ENCODE measurements at places on chromosomes 1 and 21. TPM values are rescaled to one million over a fixed set of nuclear protein-coding genes. Genes with fewer than 3 reads are reported as not detected.

DNA sequence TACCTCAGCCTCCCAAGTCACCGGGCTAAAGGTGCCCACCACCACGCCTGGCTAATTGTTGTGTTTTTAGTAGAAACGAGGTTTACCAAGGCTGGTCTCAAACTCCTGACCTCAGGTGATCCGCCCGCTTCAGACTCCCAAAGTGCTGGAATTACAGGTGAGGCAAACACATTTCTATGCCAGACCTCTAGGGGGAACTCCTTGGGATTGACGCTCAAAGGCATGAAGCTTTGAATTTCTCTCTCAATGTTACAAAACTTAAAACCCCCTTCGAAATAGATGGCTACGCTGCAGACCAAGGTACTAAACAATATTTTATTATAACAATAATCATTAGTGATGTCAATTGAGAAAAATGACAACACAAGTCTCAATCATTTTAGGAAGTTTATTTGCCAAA, 330.0 kb downstream of the SETD4 start:
- DNase-seq: no peak

DNA sequence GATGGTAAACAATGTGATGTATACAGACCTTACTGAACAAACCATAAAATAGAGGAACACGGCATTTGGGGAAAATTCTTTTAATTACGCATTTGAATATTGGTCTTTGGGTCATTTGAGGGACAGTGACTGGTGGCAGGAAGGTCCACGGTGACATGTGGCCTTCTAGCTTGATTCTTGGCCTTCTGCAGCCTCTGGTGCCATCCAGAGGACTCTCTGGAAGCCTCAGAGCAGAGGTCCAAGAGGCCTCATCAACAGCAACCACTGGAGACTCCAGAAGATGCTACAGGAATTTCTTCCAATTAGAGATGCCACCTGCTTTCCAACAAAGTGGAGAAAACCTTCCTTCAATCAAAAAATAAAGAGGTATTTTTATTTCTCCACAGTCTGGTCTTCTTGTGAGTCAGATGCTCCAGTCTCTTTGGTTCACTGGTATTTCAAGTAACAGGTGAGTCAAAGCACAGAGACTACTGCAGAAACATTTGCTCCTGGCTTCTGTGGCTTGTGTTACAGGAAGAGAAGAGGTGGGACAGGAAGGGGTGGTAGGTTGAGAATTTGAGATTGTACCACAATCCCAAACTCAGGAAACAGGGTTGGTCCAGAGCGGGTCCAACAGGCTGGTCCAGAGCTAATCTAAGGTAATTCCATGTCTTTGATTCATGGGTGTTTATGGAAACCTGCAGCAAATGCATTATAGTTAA, 2.7 kb upstream of the F5 start:
- no peak for DNase-seq

DNA sequence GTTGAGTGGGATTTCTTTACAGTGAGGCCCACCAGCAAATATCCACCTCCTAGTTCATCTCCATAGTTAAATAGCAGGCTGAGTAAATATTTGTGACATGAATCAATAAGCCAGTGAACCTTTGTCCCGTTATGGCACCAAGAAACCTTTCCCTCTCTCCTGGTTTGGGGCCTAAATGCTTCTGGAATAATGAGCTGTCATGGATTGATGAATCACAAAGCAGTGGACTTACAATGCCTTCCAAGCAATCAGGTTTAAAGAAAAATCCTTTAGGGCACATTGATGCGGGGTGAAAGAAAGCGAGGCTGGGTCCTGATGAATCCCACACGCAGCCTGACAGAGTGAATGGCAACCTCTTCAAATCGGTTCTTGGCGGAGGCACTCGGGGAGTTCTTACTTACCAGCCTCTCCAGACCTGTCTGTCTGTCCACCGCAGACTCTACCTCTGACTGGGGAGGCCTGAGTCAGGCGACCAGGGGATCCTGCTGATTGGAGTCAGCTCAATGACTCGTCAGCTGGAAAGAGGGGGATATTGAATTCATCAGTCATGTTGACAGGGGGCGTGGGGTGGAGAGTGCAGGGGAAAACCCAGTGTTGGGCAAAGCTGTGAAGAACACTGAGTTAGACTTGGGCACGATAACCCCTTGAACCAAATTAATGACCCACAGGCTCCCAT, 247.3 kb downstream of the PLPP3 start:
- DNase-seq: no peak

GRCh38 chr1:182889997-182890396, 50.9 kb downstream of the DHX9 start:
- no peak for DNase-seq

- no peak for DNase-seq
Measured at GRCh38 chr1:87132284-87132870, 196.3 kb upstream of the LMO4 start.

DNA sequence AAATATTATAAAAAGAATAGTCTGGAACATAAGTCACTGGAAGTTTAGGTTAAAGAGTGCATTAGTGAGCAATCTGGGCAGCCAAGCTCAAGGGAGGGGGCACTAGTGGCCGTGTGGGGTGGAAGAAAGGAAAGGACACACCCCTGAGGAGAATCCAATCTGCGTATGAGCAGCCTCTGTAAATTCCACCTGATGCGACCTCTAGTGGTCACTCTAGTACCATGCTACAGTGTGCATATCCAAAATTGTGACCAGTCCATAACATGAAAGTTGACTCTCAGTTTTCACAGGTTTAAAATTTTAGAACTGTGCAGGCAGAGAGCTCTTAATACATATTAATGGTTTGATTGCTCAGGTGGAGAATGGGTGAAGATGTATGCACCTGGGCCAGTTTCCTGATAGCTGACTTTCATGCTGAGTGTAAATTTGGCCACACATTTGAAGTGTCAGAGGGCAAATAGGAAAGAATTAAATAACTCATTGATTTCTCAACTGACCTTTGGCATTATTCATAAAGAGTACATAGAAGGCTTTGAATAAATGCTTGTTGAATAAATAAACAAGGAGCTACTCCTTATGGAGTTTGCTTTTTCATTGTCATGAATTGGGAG, 105.9 kb upstream of the C21orf91 start:
- DNase-seq: peak; percentile 39

GRCh38 chr1:168148916-168149315, 12.2 kb upstream of the GPR161 start:
- DNase-seq: no peak

DNA sequence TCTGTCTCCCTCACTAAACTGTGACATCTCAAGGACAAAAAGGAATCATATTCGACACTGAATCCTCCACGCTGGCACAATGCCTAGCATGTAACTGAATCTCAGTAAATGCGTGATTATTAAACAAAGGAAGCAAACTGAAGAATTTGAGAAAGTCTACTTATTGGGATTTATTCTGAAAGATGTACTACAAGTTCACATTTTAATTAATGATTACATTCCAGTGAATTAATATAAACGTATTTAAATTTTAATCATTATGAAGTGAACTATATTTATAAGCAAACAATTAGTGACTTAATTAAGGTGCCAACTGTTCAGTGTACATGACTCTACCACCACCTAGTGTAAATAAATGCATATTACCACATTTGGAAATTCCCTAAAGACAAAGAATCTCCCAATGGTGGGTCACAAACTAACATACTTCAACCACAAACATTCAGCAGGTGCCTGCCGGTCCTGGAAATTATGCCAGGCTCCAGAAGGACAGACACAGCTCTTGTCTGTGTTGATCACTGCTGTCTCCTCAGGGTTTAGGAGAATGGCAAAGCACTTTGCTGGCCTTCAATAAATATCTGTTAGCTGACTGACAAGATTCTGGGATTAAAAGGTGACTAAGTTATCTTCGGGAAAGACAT, 56.3 kb downstream of the SMYD3 start:
- DNase-seq: no peak

DNA sequence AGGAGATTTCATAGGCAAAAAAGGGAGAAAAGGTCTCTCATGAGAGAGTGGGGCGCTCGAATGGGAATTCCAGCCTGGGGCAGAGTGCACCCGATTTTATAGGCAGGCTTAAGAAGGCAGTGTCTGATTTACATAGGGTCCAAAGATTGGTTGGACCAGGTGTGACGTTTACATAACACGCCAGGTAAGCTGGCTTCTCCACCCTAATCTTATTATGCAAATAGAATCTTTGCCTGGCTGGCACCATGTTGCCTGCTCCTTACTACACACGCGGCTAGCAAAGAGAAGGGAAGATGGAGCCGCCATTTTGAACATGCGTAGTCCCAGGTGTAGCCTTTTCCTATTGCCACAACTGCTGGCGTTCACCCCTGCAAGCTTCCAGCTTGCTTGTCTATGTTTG, 103.7 kb downstream of the SLC16A1 start:
- DNase-seq: no peak

DNA sequence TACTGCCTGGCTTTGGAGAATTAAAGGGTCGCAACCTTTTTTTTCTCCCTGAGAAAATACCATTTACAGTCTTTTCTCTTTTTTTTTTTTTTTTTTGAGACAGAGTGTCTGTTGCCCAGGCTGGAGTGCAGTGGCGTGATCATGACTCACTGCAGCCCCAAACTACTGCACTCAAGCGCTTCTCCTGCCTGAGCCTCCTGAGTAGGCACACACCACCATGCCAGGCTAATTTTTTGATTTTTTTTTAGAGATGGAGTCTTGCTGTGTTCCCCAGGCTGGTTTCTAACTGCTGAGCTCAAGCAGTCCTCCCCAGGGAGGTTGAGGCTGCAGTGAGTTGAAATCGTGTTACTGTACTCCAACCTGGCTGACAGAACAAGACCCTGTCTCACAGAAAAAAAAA, 24.6 kb downstream of the UBE4B start:
- no peak for DNase-seq

- peak; percentile 90 for DNase-seq
Measured at GRCh38 chr1:205528887-205529825, 24.7 kb downstream of the CDK18 start.

GRCh38 chr1:184150776-184151531, 99.4 kb downstream of the TSEN15 start:
- DNase-seq: no peak

DNA sequence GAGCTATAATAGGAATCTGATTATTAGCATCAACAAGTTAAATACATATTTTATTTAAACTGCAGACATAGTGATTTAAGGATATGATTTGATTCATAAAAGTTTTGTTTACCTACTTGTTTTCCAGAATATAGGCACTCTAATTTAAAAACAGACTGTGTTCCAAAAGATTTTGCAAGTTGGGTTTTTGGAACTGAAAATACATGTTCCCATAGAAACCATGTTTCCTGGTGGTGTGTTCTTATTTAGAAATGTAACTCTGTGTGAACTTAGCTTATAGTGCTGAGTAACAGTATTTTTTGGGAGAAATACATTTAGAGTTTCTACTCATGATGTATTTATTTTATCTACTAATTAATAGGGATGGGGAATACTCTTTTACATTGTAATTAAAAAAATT, 21.8 kb downstream of the USP25 start:
- DNase-seq: no peak

GRCh38 chr21:25571726-25572121, 35.6 kb downstream of the MRPL39 start:
- DNase-seq: no peak

GRCh38 chr21:34883491-34884271, 165.4 kb downstream of the RUNX1 start:
- no peak for DNase-seq

DNA sequence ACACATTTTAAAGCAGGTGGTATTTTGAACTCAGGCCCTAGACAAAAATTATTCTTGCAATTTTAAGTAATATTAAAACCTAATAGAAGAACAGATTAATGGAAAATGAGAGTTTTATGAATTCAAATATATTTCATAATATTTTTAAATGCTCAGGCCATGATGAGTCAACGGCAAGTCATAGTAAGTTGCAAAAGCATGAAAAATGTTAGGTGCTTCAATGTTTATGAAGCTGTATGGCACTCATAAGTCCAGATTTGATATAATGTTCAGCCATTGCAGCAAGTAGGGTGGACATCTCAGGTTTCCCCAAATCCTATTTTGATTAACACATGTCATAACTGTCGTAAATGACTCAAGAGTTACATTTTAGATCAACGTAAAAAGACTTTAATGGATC, 112.6 kb downstream of the GRIK1 start:
- DNase-seq: no peak

DNA sequence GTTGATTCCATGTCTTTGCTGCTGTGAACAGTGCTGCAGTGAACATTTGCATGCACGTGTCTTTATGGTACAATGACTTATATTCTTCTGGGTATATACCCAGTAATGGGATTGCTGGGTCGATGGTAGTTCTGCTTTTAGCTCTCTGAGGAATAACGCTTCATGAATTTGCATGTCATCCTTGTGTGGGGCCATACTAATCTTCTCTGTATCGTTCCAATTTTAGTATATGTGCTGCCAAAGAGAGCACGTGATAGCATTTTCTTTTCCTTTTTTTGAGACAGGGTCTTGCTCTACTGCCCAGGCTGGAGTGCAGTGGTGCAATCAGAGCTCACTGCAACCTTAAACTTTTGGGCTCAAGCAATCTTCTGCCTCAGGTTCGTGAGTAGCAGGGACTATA, 24.9 kb upstream of the MAP1LC3C start:
- DNase-seq: no peak

GRCh38 chr1:235703506-235703905, 53.9 kb upstream of the GNG4 start:
- DNase-seq: no peak

DNA sequence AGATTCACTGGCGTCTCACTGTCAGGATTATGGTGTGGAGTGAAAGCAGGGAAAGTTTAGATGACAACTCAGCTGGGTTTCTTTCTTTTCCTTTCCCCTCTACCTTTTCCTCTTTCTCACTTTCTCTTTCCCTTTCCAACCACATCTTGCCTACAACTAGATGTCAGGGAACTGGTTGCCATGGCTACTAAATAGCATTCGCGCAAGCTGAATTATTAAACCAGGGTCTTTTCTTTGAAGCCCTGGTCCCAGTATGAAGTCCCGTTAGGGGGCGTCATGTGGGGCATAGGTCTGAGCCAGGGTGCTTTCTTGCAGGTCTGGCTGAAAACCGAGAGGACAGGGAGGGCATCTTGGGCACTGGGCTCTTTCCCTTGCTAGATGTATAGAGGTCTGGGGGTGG, 168.4 kb upstream of the CACNA1E start:
- DNase-seq: no peak

The TCEA3 gene
- total RNA-seq: 186 TPM

The SPRR1A gene
- not detected for total RNA-seq

The PLA2G2C gene
- total RNA-seq: 0.28 TPM

The GBP4 gene
- total RNA-seq: 5.4 TPM

The SLC5A3 gene
- 19.2 TPM for total RNA-seq

The VHLL gene
- total RNA-seq: not detected

The IGSF21 gene
- 0.37 TPM for total RNA-seq

The BARHL2 gene
- total RNA-seq: not detected

The PTPRU gene
- total RNA-seq: 2.0 TPM

The BGLAP gene
- total RNA-seq: 1.1 TPM

The ASAP3 gene
- total RNA-seq: 33.9 TPM

The PRR9 gene
- total RNA-seq: not detected

All from left colon (tissue), 2 donors.